Stimulated activated CD4-positive, alpha-beta T cell treated with anti-CD3 and anti-CD28 coated beads, TNF-alpha, amount 100 ng/mL, for 24 hours (primary cell): ENCODE measurements at places on chromosomes 3 and 15.

DNA sequence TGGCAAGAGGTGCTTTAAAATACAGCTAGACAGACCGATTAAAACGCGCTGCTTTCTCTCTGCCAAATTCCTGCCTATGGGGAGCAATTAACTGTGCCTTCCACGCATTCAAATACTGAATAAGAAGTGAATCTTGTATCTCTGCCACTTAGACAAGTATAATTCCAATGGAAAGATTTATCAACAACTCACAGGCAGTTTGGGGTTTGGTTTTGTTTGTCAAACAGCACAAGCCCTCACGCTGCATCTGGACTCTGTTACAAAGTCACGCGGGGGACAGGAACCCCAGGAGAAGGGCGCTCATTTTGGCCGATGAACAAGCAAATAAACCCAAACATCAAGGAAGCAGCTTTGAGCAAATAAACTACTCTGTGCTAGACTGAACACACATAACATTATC, 61.8 kb upstream of the TMCO5A start:
- no peak for DNase-seq

- DNase-seq = no peak
Measured at GRCh38 chr3:132344666-132345280, 27.6 kb downstream of the ACP3 start.

DNA sequence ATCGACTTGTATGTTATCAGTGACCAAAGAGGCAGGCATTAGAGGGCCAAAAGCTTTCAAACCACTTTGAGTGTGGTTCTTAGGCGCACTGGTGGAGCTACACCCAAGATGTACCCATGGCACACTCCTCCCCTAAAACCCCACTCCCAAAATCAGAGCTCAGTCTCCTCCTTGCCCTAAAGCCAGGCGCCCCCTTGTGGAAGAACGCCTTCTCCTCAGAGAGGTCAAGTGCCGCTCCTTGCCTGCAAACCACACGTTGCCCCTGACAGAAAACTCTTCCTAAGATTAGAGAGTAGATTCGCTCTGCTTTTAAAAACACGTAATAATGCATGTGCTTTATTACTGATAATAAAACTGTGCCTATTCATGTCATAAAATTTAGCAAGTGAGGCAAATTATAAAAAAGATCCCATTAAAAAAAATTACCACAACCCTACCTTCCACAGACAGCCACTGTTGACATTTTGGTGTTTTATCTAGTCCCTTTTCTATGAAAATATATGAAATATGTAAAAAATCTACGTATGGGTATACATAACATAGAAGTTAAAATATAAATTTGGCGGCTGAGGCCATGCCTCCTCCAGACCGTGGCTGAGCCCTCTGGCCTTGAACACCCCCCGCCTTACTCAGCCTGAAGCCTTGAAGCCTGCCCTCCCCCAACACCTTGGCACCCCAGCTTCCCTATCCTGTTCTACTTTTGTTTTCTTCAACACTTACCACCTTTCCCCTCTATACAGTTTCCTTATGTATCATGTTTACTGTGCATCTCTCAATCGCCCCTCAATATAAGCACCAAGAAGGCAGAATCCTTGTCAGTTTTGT, 33.5 kb downstream of the BCL2L10 start:
- peak; percentile 77 for DNase-seq

GRCh38 chr15:60351066-60351465, 46.7 kb downstream of the ANXA2 start:
- no peak for DNase-seq

DNA sequence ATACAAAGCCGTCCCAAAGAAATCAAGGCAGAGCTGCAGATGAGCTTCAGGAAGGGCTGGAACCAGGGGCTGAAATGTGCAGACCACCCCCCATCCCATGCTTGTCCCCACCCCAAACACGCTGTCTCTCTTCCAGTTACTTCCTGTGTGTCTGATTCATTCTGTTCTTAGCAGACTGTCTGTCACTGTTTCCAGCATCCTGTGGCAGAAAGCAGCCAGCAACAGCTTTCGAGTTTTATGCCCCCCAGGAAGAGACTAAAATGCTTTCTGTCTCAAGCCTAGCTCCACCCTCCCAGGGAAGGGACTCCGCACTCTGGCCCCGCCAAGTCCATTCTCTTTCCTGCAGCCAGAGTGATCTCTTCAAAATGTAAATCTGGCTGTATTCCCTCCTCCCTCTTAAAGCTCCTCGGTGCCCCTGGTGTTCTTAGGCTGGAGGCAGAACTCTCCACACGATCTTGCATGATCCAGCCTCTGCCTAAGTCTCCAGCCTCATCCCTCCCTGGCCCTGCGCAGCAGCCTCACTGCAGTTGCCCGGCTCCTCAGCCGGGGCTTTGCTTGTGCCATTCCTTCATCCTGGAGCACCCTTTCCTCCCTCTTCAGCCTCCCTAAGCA, 41.5 kb downstream of the HRH1 start:
- no peak for DNase-seq

DNA sequence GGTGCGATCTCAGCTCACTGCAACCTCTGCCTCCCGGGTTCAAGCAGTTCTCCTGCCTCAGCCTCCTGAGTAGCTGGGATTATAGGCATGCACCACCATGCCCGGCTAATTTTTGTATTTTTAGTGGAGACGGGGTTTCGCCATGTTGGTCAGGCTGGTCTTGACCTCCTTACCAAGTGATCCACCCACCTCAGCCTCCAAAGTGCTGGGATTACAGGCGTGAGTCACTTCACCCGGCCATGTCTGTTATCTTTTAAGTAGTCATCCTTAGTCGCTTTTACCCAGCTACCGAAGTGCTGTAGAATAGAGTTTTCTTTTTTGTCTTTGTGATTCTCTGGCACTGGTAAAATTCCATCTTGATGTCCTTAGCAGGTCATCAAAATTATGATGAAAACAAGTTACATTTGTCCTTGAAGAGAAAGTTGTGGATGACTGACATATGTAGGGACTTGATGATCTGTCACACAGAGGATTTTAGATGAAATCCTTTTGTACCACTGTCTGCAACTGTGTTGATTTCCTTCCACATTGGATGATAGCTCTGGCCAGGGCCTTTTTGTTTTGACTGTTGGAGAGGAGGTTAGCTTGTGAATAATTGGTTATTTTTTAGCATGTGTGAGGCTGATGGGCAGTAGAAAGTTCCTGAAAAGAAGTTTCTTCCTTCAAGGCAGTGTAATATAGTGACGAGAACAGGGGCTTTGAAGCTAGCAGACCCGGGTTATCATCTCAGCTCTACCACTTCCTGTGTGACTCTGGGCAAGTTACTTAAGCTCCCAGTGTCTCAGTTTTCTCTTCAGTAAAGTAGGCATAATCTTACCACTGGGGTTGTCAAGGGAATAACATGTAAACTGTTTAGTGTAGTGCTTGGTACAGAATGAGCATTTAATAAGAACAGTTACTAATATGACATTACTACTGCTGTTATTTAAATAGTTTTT, 18.8 kb downstream of the ATG7 start:
- no peak for DNase-seq

GRCh38 chr3:99686955-99687612, 48.7 kb downstream of the COL8A1 start:
- DNase-seq = no peak

DNA sequence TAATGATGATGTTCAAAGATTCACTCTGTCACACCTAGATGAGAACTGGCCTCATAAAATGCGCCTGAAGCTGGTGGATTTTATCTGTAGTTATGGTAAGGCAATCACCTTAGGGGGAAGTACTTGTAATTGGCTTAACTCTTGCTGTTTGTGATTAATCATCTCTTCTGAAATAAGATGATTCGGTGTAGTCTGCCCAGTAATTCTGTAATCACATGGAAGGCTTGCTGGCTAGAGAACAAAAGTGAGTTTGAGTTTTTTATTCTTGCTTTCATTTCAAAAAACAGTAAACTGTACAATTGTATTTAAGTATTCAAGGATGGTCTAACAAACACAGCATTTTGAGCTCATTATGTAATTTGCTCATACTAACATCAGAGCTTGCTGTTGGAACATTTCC, 72.1 kb downstream of the OTOL1 start:
- DNase-seq = no peak

DNA sequence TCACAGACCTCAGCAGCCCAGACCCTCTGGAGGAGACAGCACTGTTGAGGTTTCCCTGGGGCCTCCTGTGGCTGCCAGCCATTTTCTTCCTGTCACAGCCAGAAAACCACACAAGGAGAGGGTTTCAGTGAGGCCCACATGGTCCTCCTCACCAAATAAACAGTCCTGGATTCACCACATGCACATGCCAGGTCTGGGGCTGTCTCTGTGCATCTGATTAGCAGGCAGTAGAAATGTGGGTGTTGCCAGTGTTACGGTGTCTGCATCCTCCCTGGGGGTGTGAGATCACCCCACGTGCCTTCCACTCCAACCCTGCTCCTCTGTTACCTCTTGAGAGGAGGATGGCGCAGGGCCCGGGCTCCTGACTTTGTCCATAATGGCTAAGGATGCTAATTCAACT, 140.4 kb downstream of the CHDH start:
- DNase-seq = no peak

DNA sequence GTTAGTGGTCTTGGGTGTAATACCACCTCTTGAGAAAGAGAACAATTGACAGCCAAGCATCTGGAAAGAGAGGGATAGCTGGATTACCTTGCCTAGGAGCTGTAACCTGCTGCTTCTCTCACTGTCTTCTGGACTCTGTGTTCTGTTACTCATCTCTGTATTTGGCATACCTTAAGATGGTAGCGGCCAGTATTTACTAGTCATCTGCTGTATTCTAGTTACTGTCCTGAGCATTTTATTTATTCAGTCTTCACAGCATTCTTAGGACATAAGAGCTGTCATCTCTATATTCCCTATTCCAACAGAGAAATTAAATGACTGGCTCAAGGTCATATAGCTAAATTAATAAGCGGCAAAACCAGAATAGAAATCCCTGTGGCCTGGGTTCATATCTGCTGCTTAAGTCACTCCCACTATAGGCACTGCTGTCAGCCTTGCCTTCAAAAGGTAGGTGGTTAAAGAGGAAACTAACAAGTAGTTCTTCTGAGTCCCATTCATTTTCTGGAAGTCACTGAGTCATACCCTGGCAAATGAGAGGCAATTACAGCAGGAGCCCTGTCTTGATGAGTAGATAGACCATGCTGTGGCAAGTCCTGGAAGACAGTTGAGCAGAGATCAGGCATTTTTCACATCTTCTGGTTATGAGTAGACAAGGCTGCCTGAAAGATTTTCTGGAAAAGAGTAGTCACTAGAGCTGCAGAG, 68.2 kb downstream of the RAB7A start:
- peak; percentile 35 for DNase-seq

- no peak for DNase-seq
Measured at GRCh38 chr15:74843445-74843828, 481 bp upstream of the ULK3 start.

DNA sequence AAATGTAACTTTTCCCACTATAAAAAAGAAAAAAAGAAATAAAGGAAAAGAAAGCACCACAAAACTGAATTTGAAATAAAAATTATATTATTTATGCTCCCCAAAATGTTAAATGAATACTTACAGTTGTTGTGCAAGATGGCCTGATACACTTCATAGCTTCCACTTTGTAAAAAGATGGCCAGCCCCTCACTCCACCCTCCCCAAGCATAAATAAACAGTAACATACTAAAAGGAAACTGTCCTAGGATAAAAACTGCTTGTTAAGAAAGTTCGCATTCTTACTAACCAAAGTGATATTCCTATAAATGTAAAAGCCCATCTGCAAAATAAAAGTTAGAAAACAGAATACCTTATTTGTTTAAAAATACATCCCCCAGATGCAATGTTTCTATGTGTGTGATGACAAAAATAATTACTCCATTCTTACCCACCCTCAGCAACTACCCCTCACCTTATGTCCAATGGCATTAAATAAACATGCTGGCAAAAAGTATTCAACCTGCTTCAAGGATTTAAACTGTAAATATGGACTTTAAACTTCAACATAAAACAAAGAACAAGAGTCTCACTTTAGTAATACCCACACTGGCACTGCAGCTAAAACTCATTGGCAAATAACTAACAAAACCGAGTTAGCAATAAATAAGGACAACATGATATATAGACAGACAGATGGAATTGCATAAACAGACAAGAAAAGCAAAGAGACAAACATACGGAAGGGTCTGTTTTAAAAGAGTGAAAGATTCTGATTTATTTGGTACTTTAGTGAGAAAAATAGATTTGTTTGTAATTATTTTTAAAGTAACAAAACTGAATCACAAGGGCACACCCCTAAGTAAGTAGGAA, 47.7 kb downstream of the ZBTB20 start:
- DNase-seq = no peak

- no peak for DNase-seq
Measured at GRCh38 chr3:50254577-50255250, 14.2 kb upstream of the SEMA3B start.

- DNase-seq = no peak
Measured at GRCh38 chr3:170867143-170867937, 2.7 kb downstream of the RPL22L1 start.

- DNase-seq = no peak
Measured at GRCh38 chr3:118001380-118001779, 1033.3 kb downstream of the IGSF11 start.

DNA sequence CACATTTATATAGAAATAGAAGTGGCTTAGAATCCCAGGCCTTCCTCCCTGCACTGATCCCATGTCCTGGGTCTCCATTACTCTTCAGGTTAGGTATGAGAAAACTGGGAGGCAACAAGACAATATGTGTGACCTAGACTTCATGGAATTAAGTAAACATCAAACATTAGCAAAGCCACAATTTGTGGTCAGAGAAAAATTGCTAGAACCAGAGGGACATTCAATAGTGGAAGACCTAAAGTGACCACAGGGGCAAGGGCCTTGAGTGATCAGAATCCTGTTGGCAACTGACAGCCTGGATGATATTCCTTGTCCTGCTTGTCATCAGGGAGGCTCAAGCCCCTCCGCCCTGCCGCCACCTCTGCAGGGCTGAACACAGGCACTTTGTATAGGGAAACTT, 322.8 kb upstream of the CTNNB1 start:
- no peak for DNase-seq

DNA sequence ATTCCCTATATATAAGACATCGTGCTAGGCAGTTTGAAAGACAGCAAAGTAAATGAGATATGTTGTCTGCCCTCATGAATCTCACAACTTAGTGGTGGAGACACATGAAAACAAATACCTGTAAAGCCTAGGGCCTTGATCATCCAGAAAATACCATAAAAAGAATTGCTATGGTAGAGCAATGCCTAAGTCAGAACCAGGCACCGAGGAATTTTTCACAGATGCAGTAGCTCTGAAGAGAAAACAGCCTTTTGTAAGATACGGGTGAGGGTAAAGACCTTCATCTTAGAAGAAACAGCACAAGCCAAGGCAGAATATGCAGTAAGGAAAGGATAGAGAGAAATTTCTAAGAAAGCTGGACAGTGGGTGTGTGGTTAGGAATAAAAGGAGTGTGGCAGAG, 36.1 kb downstream of the CD200R1L start:
- no peak for DNase-seq
